ENCODE measurements at places on chromosomes 6 and 20.

GRCh38 chr6:149869275-149869892, 5.2 kb upstream of the LRP11 start:
- DNase-seq: no peak

DNA sequence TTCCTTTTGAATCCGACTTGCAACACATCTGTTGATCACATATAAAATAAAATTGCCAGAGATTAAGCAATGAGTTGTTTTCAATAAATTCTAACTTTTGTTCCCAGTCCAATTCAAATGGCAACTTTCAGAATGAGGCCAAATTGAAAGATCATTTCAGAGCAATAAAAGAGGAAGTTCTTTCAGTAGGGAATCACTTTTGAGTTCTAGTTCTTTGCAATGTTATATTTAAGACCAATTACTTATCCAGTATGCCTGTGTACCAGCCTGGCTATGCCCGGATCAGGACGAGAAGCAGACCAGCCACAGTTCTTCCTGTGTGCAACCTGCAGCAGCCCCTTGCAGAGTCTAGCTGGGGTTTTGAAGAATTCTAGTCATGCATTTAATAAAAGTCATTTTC, 232.5 kb downstream of the BTBD9 start:
- DNase-seq: no peak

DNA sequence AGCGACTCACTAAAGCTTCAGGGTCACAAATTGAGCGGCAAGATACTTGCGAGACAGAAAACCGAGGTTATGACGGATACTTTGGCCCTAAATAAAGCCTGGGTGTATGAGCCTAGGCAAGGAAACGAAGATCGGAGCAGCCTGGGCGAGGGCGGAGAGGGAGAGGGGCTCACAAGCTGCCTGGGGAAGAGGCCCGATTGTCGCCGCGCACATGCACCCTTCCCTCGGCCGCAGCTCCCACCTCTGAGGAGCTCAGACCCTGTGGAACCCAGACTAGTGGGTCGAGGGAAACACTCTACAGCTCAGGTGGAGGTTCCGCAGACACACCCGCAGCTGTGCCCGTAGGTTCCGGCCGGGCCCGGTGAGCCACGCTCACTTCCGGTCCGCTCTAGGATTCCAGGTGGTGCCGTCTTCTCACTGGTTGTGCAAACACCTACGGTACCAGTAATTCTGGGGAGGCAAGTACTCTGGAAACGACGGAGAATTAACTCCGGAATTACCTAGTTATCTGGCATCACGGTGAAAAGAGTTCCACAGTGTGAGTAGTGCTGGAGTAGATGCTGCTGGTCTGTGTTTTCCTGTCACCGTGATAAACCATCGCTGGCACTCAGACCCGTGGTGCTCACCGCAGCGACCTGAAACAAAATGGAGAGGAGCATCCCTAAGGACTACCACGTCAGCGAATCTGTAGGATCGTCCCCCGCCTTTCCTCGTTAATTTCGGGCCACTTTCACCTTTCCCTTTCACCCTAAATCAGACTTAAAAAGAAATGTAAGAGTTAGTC, 61.5 kb downstream of the GPX5 start:
- DNase-seq: peak; percentile 48

GRCh38 chr6:54204921-54205591, 93.8 kb downstream of the MLIP start:
- DNase-seq: no peak

DNA sequence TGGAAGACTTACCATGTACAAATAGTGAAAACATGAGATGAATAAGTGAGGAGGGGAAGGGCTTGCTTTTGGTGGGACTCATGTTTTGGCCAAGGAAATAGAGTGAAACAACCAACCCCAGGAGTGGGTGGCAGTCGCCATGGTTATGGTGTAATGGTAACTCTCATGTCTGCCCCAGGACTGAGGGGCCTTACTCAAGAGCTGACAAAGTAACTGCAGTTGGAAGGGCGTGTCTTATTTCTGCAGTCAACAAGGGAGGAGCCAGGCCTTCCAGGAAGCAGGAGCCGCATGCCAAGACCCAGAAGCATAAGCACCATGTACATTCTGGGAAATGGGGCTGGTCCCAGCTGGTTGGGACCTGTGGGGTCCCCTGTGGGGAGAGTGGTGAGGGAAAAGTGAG, 108.5 kb downstream of the UNC5CL start:
- DNase-seq: no peak

DNA sequence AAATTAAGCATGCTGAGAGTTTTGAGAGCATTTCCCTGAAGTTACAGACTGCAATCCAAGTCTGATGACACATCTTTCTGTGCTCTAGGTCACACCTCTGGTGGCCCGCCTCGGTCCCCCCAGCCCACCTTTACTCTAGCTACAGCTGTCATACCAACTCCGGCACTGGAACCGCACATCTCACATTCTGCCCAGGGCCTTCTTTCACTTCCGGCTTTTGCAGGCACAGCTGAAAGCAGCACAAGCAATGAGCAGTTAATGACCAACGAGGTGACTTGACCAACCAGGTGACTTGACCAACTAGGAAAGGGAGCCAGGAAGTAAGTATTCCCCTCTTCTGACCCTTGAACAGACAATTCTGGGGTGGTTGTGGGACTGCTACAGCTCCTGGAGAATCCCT, 88.6 kb upstream of the MOCS1 start:
- no peak for DNase-seq

DNA sequence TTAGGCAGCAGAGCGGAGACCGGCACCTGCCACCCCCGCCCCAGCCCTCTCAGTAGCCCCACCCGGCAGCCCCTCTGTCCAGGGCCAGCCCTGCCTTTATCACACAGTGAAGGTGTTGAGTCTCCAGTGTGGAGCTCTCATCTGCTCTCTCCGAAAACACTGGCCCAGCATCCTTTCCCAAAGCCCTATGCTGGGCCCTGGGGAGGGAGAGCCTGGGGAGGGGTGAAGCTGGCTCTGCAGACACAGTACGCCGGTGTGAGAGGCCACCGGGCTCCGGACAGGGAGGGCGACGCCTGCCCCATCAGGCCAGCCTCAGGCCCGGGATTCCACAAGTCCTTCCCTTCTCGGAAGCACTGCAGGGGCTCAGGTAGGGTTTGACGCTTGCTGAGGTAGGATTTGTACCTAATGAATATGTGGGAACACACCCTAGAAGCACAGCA, 186.9 kb downstream of the ERMARD start:
- no peak for DNase-seq

GRCh38 chr20:4702562-4703280, 19.0 kb upstream of the PRND start:
- no peak for DNase-seq

- DNase-seq: no peak
Measured at GRCh38 chr6:1820714-1821113, 211.0 kb downstream of the FOXC1 start.

- no peak for DNase-seq
Measured at GRCh38 chr6:148044921-148045320, 297.7 kb upstream of the SASH1 start.

DNA sequence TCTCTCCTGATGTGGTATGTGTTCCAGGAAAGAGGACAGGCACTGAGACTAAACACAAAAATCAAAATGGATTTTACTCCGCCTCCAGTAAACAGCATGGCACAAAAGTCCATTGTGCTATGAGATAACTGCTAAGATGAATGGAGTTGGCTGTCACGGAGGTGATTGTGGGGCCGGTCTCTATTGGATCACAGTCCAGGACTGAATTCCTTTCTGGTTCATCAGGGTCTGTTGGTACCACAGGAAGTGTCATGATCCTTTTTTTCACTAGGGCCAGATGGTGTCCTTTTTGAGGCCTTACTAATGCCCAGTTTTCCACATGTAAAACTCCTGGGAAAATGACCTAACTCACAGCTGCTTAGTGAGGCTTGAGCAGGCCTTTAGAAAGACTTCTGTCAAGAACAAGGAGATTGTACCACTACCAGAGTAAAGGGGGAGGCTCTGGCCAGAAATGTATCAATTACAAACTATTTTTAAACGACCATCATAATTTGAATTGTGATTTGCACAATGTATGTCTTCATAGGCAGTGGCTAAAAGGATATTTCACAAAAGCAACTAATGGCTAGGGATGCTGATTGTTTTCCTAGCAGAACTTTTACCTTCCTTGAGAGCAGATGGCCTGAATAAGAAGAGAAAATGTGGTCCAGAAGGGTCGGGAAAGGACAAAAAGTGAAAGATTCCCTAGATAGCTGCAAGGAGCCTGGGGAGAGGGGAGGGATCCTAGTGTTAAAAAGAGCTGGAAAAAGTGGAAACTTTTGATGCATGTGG, 192.2 kb upstream of the POU3F2 start:
- no peak for DNase-seq

DNA sequence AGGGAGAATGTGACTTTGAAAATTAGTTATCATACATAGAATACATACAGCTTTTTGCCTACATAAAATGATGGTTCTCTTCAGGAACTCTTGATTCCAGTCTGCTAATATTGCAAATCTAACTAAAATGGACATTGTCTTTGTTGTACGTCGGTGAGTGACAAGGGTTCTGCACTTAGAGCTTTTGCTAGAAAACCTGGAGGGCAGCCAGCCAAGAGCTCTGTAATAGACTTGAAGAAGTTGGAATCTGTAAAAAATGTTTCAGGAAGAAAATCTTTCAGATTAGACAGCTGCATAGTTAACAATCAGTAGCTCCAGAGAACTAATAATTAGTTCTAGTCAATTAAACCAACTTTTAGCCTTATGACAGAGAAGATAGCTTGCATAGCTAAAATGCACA, 138.3 kb downstream of the FLRT3 start:
- no peak for DNase-seq

DNA sequence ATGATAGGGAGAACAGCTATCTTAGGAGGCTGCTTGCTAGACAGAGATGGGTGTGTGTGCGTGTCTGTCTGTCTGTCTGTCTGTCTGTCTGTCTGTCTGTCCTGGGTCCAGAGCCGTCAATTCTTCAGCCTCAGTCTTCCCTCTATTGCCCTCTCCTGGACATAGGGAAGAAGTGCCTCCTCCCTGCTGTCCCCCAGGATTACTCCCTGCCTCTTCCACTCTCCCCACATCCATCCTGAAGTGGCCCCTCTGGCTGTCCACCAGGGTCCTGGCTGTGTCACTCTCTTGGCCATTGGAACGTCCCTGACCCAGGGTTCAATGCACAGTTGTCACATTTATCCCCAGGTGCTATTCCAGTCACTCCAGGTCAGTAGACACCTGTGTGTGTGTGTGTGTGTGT, 10.2 kb downstream of the TREML2 start:
- DNase-seq: no peak

DNA sequence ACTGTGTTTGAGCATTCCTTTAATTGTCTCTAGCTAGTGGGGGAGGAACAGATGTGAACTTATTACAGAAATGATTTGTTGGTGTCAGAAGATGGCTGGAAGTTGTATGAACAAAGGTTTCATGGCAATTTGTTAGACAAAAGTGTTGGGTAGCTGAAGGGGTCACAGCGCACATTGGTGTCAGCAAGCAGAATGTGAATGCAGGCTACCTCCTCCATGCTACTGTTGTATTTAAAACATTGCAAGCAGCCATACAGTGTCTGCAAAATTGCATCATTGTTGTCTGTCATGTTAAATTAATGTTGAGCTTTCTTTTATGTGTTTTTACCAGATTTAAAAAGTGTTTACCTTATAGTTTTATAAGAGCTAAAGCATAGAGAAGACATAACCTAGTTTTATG, 6.2 kb downstream of the LRRC1 start:
- DNase-seq: no peak

- no peak for DNase-seq
Measured at GRCh38 chr20:14481863-14482262, 144.5 kb upstream of the FLRT3 start.

GRCh38 chr6:80921861-80922460, 815.5 kb downstream of the BCKDHB start:
- DNase-seq: no peak

- no peak for DNase-seq
Measured at GRCh38 chr6:109693111-109693510, 2.0 kb downstream of the FIG4 start.

DNA sequence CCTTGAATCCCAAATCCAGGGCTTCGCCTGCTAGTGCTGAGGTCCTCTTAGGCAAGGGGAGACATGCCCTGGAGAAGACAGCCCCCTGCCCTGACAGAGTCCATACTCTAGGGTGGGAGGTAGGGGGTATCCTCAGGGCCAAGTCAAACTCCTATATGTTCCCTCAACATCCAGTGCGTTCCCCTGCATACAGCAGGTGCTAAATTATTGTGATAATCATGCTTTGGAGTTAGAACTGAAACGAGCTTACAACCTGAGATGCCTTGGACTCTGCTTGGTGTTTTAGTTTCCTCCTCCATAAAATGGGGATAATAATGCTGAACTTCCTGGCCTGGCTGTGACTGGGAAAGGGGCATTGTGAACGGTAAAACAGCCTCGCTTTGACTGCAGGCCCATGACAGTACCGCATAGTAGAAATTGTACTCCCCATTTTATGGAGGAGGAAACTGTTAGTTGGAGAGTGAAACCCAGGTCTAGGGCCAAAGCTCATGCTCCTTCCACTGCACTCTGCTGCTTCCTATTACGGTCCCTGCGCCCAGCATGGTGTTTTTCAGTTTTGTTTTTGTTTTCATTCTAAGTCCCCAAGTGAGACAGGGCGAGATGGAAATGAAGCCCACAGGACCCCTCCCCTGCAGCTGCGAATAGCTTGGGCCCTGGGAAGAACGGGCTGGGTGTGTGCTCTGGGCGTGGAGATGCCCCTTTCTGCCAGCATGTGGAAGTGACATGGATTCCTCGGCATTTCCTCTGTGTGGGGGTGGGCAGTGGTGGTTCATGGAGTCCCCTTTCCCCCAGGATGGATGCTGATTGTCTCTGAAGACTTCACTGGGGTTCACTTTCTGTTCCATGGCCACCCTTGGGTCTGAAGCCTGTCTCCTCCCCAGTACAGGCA, 162.5 kb downstream of the VEGFA start:
- DNase-seq: no peak

DNA sequence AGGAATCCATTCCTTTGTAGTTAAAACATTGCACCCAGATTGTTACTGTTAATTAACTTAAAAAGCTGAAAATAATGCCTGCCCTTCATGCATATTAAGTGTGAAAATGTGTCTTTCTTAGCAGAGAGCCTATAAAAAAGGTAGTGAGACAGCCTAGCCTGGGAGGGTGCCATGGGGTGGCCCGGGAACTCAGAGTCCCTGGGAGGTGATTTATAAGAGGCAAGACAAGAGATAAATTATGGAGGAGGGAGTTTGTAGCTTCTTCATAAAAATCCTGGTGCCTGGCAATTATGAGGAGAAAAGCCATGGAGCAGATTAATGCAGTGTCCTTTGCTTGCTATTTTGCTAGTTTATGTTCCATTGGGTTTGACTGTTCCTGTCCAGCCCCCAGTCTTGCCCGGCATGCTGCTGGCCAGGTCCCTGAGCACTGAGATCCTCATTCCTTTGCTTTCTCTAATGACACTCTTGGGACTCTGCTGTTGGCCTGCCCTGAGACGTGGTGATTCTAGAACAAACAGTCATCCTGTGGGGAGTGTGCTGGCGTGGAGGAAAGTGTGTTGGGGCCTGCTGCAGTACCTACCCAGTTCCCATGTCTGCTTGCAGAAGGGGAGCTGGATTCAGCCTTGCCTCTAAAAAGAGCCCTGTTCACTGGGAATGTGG, 4.2 kb downstream of the MLN start:
- no peak for DNase-seq

GRCh38 chr6:14950103-14950969, 295.5 kb upstream of the JARID2 start:
- DNase-seq: no peak
